Hematopoietic multipotent progenitor cell treated with erythropoietin and hydrocortisone succinate and interleukin-3 and kit ligand, for 17 days (in vitro differentiated cells): ENCODE measurements at places on chromosomes 2 and 18.

- no peak for DNase-seq
Measured at GRCh38 chr2:2735041-2735440, 404.0 kb upstream of the MYT1L start.

DNA sequence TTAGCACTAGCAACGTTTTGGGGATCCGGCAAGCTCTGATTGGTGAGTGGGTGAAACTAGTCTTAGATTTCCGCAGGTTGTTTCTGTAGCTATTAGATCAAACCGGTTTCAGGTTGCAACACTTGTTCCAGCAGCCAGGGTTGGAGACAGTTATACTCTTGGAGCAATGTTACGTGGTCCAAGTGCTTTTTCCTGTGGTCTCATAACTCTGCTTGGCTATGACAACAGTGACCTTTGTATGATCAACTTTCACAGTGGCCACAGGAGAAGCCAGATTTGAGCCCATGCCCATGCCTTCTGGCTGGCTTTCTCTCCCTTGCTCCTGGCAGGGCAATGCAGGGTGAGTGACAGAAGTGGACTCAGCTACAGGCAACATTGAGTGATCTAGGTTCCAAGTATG lies 84.5 kb upstream of the TAF1B start:
- DNase-seq, result no peak

DNA sequence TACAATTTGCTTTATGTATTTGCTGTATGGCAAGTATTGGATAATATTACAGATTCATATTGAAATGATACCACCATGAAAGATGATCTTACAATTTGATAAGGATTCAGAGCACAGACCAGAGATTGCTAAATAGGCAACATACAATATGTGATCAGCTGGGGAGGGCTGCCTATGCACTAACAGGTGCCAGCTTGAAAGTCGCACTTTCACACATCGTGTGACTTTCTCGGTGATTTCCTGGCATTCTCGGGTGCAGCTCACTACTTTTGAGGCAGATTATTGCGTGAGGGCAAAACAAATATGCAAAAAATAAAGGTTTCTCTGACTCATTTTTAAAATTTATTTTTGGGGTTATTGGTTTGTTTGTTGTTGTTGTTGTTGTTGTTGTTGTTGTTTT lies 36.0 kb downstream of the RBMS1 start:
- no peak for DNase-seq

GRCh38 chr2:146624430-146625160 lies 1220.2 kb upstream of the ACVR2A start:
- DNase-seq, result no peak

DNA sequence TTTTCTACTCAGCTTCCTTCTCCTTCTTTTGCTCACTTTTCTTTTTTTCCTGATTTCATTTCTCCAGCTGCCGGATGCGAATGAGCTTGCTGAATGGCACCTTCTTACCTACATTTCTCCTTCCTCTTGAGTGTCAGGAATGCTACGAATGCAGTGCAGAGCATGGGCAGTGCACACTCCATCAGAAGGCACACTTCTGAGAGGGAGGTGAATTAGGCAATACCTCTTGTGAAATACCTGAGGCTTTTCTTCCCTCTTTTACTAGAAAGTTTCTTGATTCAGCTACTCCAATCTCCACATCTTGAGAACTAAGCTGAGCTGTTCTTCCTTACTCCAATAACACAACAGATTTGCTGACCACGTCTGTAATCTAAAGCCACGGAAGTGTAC lies 51.1 kb downstream of the PLEKHM3 start:
- DNase-seq, result no peak

- no peak for DNase-seq
Measured at GRCh38 chr2:223232285-223232684, 180.3 kb downstream of the KCNE4 start.

DNA sequence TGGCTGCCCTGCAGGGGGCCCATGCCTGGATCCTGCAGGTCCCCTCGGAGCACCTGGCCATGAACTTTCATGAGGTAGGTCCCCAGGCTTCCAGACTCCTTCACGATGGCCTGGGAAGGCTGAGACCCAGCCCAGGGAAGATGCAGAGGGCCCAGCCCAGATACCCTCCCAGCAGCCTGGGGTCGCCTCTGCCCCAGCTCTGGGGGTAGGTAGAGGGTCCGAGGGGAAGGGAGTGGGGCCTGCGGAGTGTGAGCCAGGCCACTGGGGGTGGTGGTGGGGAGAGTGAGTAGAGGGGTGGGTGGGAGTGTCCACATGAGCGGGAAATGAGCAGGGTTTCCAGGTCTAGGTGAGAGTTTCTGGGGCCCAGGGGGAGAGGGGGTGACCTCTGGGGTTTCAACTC lies 1.2 kb upstream of the CHRND start:
- no peak for DNase-seq

DNA sequence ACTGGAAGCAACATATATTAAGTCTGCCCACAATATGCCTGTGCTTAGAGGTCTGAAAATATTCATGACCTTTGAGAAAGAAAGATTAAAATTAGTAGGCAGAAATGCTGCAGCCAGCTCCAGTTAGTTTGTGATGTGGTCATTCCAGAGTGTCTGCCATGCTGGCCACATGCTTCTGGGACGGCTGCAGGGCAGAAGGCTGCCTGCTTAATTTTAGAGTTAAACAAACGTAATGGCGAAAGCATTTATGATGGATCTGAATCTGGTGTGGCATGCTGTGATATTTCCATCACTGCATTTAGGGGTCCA lies 95.4 kb downstream of the FHOD3 start:
- DNase-seq, result no peak

DNA sequence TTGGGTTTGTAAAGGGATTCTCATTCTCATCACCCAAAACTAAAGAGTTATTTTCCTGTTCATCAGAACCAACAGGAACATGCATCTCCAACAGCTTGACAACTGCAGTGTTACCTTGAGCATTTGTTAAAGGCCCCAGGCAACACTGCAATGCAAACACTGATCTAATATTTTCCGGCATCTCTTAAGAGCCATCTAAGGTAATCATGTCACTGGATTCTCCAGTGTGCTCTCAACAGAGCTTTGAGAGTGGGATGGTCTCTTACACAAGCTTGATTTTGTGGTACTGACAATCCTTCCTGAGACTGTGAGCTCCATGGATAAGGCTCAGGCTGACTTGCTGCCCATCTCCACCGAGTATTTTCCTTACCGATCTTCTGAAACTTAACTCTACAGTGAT lies 90.5 kb upstream of the ITGB6 start:
- no peak for DNase-seq

DNA sequence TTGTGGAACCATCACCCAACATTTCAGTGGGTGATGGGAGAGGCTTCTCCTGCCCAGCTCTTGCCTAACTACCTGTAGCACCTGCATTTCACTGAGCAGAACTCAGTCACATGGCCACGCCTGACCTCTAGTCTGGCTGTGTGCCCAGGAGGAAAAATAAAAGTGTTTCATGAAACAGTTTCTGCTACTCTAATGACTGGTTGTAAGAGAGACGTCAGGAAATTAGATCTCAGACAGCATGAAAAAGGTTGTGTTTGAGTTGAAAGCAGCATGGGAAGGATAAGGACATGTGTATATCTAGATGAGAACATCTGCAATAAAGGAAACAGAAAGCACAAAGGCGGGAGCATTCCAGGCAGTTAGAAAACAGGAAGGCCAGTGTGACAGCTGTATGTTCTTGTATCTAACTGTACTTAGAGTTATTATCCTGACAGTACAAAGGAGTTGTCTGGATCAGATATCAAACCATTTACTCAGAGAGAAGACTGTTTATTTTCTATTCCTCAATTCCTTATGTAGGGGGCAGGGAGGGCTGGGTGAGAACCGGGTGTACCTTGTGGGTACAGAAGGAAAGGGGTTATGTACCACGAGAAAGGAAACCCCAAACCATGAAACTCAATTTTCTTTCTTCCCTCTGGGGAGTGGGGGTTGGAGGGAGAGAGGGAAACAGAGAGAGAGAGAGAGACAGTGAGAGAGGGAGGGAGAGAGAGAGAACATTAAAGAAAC lies 307.4 kb upstream of the VWC2L start:
- no peak for DNase-seq

- no peak for DNase-seq
Measured at GRCh38 chr18:805008-805754, 6.9 kb downstream of the YES1 start.

- DNase-seq, result no peak
Measured at GRCh38 chr2:233163486-233164103, 87.9 kb upstream of the ATG16L1 start.

DNA sequence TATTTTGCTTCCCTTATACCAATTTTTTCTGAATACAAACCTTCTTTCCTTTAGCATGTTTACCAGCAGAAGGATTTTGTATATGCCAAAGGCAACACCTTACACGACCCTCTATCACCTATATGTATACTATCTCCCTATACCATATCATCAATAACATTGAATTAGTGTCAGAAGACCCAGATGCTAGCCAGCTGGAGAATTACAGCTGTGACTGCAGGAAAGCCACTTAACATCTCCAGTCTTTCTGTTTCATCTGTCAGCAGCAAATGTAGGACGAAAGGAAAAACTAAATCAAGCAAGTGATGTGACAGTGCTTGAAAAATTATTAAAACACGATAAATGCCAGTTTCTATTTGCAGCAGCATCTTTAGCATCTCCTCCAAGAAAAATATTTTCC lies 193.7 kb downstream of the STK39 start:
- DNase-seq, result no peak

DNA sequence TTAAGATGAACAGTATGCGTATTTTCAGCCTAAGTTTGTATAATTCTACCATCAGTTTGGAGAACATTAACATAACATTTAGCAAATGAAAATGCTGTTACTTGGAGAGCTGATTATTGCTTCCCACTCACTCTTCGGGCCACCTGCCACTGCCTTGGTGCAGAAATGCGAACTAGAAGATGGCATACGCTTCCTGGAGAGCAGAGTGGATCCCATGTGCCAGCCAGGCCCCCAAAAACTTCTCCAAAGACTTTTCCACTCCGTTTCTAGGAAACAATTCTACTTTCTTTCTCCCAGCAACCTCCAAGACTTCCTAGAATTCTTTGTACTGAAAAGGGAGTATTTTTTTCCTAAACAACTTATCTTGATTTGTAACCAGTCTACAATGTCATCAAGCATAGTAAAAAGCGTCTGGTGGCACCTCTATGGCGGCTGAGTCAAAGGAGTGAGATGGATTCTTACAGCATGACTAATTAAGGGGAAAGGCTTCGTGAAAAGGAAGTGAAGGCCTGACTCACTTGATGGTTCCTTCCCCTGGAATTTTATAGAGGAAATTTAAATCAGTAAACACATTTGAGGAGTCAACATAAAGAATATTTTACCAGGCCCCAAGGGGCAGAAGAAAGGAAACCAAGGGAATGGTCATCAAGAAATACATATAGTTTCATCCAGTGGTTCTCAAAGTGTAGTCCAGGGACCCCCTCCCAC lies 36.6 kb downstream of the FEZ2 start:
- DNase-seq, result no peak

DNA sequence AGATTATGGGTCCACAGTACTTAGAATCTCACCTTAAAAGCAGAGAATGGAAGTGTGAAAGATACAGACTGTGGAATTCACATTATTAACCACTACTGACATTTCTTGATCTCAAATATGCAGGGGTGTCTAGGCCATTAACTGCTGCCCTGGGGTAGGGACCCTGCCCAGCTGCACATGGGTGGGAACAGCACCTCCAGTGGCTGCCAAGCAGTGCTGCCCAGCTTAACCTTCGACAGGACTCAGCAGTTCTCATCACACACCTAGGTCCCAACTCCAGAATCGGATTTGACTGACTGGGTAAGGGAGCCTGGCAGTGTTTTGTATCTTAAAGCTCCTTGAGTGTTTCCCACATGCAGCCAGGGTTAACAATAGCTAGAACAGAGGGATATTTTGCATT lies 14.9 kb downstream of the ERFE start:
- no peak for DNase-seq

DNA sequence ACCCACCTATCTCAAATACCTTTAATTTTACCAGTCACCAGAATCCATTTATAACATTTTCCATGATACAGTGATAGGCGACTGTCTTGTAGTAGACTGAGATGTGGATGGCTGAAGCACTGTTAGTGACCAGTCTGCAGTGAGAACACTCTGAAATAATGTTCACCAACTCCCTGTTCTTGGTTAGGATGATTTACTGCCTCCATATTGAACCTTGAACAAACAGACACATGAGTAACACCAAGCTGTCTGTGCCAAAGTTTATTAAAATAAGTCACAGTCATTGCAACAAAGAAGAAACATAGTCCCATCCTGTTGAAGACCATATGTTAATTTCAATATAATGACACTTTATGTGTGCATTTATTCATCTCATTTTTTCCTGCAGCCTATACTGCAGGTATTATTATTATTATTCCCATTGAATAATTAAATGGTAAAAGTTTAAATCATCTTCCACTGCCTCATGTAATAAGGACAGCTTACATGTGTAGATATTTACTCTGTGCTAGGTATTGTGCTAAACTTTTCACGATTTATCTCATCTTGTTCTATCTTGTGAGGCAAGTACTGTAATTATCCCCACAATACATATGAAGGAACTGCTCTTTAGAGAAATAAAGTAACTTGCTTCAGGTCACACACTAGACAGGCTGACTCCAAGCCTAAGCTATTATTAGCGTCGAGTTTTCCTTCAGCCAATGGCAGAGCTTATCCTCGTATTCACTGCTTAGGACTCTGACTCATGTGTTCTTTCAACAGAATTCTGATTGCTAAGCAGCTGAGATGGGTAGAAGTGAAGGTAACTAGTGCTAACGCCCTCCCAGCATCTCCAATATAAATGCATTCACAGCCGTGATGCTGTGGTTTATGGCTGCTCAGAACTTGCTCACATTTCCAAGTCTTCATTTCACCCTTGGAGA lies 62.5 kb downstream of the ONECUT2 start:
- DNase-seq, result no peak

DNA sequence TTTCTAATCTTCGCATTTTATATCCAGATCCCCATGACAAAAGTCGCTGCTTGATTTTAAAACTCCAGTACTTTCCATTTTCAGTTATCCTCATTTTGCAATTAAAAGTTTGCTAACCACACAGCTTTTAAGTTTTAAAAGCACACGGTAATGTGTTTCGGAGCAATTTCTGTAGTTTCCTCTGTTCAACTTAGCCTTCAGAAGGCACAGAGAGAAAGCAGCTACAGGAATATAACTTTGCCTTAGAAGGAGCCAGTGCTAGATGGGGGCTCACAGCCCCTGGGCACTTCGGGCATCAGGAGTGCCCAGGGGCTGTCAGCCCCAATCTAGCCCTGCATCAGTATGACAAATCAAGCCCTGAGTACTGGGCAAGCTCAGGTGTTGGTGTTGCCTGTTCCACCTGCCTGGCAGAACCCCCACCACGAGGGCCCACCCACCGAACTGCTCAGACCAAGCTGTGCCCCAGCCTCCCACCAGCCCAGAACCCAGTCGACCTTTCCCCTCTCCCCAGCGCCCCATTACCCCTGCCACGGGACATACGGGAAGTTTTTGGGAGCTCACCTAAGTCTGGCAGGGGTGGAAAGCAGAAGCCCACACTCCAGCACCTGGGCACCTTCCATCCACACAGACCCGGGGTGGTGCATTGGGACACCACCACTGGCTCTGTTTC lies 47.3 kb downstream of the TRABD2A start:
- DNase-seq, result no peak
